ENCODE measurements at places on chromosomes 2 and 18.

- no peak for DNase-seq
Observed at GRCh38 chr18:20966795-20967194, 144.8 kb downstream of the ROCK1 start.

- DNase-seq: no peak
Observed at GRCh38 chr2:191486584-191487320, 191.2 kb upstream of the NABP1 start.

DNA sequence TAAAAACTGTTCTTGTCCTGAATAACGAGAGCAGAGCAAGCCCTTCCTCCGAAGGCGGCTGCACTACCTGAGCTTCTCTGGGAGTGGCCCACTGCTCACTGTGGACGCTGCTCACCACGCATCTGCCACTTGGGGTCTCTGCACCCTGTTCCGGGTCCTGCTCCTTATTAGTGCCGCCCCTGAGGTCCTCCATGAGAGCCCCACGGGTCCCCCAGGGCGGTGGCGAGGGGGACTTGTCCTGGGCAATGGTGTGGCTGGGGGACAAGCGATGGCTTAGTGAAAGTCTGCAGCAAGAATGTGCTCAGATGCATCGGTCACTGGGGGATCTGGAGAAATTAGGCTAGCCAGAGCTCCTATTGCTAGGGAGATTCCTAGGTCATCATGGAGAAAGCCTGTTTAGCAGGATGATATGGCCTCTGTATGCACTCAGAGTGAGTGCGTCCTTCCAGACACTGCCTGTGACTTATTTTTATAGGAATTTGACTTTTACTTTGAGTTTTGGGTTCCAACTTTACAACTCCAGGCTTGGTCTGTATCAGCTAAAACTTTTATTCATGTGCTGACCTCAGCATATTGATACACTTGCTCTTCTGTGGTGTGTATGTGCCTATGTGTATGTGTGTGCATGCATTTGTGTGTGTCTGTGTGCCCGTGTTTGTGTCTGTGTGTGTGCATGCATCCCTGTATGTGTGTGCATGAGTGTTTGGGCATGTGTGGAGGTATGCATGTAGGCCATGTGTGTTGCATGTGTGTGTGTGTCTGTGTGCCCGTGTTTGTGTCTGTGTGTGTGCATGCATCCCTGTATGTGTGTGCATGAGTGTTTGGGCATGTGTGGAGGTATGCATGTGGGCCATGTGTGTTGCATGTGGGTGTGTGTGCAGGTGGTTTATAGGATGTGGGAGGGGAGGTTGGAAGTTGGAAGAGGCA is 129.5 kb downstream of the SNTG2 start:
- no peak for DNase-seq

DNA sequence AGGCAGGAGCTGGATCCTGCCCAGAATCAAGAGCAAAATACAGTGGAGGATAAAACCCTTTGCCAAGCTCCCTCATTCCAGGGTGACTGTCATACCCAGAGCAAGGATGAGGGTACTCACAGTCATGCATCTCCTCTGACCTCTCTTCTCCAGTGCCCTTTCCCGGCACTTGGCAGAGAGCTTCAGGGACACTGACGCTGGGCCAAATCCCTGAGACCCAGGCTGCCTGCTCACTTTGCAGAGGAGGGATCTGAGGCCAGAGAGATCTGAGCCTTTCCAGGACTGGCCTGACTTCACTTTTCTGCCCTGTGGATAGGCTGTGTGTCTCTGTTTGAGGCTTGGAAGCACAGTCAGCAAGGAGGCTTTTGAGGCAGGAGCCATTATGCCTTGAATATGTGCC is 330.0 kb downstream of the CELF4 start:
- DNase-seq: no peak

GRCh38 chr2:26983746-26984145 is 13.3 kb downstream of the MAPRE3 start:
- no peak for DNase-seq

DNA sequence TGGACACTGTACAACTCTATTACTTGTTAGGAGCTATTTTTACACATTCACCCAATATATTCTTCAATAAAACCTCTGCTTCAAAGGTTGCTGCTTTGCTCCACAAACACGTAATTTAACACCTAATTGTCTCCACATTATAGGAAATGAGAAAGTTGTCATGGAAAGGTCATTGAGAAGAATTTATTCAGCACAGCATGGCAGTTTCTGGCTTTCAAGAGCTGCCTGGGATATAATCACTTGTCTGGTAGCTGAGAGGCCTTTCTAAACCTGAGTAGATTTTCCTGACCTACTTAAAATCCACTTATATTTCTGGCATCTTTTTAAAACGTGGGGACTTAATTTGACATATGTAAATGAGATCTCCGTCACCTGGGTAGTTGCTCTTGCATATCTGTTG is 216.1 kb downstream of the ZNF804A start:
- no peak for DNase-seq

GRCh38 chr2:85853499-85854165 is 35.2 kb downstream of the ST3GAL5 start:
- DNase-seq: no peak

DNA sequence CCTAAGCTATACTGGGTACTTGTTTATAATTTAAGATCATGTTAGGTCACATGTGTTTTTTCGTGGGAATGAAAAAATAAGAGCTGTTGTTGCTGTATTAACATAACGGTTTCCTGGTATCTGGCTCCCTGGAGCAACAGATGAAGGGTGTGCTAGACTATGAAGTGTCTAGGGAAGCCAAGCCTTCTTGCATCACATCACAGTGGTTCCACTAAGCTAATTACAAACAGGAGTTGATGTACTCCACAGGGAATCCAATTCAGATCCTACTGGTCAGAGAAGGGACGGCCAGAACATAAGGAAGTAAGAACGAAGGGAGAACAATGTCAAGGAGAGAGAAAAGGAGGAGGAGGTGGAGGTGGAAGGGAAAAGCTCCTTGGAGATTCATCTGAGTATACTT is 193.0 kb upstream of the CYP26B1 start:
- DNase-seq: no peak
